ENCODE measurements at places on chromosomes 13 and 19.

DNA sequence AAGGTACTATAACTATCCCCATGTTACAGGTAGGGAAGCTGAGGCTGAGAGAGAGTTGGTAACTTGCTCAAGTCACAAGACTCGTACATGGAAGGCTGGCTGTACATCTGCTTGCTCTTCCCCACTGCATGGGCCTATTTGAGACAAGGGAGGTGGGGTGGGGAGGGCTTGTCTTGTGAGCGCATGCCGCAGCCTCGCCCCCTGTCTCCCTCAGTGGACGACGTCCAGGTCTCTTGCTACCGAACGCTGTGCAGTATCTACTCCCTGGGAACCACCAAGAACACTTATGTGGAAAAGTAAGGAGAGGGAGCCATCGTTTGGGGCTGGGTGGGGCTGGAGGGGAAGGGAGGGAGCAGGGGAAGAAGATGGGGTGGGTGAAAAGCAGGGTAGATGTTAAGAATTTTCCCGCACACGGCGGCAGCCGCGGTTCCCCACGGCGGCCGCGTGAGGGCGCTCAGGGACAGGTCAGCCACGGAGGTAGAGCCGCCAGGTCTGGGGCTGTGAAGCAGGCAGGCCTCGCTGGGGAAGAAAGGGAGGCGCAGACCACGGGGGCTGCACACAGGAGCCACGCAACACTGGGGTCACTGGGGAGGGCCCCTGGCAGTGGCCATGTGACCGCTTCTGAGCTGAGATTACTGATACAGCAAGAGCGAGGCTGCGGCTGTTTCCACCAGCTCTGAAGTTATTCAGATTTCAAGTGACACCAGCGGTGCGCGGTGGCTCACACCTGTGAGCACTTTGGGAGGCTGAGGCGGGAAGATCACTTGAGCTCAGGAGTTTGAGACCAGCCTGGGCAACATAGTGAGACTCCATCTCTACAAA is 81.5 kb downstream of the RYR1 start:
- DNase-seq, result peak; percentile 92

DNA sequence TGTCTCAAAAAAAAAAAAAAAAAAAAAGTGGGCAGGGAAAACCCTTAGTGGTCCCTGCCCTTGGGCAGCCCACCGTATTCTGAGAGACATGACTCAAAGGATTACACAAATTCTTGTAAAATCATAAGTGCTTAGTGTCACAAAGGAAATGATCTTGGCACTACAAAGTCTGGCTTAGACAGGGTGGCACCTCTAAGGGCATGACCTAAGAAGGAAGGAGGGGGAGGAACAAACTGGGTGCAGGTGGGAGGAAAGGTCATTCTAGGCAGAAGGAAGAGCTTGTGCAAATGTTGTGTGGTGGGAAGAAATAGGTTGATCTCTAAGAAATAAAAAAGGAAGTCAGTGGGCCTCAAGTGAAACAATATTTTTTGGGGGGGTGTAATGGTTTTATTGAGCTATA is 10.4 kb downstream of the PNPLA6 start:
- DNase-seq, result no peak

GRCh38 chr13:80048030-80048429 is 292.9 kb downstream of the SPRY2 start:
- DNase-seq, result no peak

DNA sequence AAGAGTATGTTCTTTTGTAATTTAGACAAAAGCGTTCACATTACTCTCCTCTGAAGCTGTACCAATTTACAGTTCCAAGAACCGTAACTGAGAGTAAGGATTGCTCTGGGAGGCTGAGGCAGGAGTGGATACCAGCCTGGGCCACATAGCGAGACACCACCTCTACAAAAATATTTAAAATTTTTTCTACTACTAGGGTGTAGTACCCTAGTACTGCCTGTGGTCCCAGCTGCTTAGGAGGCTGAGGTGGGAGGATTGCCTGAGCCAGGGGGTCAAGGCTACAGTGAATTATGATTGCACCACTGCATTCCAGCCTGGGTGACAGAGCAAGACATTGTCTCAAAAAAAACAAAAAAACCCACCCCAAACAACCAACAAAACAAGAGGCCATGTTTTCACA is 12.1 kb upstream of the CYP2A6 start:
- no peak for DNase-seq

- DNase-seq, result no peak
Measured at GRCh38 chr19:54724644-54725043, 402 bp downstream of the KIR3DL3 start.

- no peak for DNase-seq
Measured at GRCh38 chr19:53908106-53908934, 758 bp upstream of the CACNG7 start.

GRCh38 chr19:31681121-31681520 is 331.9 kb upstream of the TSHZ3 start:
- DNase-seq, result no peak

DNA sequence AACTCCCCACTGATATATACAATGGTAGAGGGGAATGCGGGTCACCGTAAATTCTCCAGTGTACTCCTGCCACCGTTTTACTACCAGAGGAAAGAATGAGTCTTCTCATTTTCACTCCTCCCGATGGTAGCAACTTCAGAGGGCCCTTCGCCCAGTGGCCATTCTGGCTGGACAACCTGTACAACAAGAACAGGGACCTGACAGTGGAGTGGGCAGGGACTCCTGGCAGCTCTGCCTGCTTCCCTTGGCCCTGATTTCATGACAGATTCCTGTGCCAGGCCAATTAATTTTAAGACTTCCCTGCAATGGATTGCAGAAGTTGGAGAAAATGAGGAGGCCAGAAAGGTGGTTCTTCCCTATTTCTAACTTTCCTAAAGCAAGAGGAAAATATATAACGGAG is 148.9 kb downstream of the GPC6 start:
- DNase-seq, result no peak

DNA sequence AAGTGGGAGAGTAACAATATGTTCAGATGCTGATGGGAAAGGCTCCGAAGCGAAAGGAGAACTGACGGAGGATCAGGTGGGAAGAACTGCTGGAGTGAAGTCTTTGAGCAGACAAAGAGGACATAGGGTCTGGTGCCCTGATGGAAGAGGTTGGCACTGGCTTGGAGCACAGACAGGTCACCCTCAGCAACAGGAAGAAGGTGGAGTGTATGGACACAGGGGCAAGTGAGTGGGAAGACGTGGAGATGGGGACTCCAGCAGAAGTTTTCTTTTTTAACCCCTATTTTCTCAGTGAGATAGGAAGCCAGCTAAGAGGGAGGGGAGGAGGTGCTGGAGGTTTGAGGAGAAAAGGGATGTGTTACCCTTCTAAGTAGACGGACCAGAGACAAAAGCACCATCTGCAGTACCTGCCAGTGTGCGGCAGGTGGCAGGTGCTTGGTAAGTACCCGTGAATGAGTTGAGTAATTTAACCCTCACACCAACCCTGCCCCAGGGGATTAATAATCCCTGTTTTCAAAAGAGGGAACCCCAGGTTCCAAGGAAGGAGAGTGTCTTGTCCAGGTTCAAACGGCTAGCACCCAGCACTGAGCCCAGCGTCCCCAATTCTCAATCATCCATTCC is 11.2 kb downstream of the HAS1 start:
- DNase-seq, result no peak

- DNase-seq, result no peak
Measured at GRCh38 chr19:49316284-49316683, 8.7 kb downstream of the SLC6A16 start.

- DNase-seq, result no peak
Measured at GRCh38 chr19:3573162-3573857, 566 bp downstream of the HMG20B start.

GRCh38 chr19:4567584-4568071 is 8.1 kb upstream of the SEMA6B start:
- DNase-seq, result peak; percentile 88

- no peak for DNase-seq
Measured at GRCh38 chr13:114268344-114269280, 12.8 kb upstream of the UPF3A start.

- DNase-seq, result no peak
Measured at GRCh38 chr13:103006641-103007426, 59.4 kb downstream of the SLC10A2 start.

DNA sequence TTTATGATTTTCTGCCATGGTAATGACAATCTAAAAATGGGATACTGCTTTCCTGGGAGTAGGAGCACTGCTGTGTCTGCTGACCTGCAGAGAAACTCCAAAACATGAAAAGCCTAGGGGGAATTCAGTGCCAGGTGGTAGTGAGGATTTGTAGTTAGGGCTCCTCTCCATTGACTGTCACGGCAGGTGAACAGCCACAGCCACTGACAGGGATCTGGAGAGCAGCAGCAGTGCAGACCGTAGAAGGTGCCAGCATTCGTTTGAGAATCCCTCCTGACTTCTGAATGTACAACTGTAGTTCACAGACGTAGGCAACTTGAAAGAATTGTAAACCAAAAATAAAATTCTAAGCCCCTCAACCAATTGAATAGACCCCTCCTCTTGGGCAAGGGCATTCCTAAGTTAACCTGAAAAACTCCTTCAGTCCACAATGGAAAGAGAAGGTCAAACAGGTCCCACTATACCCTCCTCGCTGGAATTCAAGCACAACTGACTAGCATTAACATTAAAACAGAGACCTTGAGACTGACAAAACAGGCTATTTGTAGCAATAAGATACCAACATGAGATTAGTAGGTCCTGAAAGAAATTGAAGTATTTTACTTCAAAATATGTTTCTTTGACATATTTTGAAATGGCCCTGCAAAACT is 1328.8 kb downstream of the OLFM4 start:
- no peak for DNase-seq

DNA sequence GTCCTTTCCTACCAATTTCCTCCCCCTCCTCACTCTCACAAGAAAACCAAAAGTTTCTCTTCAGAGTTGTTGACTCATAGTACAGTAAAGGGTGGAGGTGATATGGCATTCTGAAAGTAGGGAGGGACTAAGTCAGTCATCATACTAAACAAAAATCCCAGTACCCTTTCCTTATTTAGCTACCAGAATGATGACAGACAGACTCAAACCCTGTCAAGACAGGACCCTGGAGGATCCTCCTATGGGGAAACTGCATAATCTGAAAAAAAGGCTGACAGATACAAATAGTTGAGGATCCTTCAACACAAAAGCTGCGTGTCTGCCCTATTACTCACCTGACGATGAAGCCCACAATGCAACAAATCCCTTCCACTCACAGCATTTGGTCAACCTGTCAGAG is 55.5 kb downstream of the CYSLTR2 start:
- no peak for DNase-seq

GRCh38 chr19:40521276-40521675 is 54.5 kb downstream of the SPTBN4 start:
- DNase-seq, result no peak

DNA sequence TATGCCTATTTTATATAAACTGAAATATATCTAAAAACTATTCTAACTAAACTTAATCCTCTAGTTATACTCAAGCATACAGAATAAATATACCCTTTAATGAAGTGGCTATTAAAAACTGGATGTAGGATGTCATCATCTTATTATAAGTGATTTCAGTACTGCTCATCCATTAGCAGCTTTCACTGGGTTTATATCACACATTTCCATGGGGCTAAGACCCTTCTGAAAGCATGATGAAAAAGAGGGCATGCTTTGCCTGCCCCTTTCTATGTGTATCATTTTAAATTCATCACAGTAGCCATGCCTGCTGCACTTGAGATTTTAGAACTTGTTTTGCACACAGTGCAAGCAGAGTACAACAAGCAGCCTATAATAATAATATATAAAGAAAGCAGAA is 477.5 kb downstream of the SLITRK6 start:
- no peak for DNase-seq

GRCh38 chr13:41917641-41918040 is 43.3 kb downstream of the VWA8 start:
- no peak for DNase-seq

- no peak for DNase-seq
Measured at GRCh38 chr19:32241932-32242710, 103.3 kb upstream of the ZNF507 start.

DNA sequence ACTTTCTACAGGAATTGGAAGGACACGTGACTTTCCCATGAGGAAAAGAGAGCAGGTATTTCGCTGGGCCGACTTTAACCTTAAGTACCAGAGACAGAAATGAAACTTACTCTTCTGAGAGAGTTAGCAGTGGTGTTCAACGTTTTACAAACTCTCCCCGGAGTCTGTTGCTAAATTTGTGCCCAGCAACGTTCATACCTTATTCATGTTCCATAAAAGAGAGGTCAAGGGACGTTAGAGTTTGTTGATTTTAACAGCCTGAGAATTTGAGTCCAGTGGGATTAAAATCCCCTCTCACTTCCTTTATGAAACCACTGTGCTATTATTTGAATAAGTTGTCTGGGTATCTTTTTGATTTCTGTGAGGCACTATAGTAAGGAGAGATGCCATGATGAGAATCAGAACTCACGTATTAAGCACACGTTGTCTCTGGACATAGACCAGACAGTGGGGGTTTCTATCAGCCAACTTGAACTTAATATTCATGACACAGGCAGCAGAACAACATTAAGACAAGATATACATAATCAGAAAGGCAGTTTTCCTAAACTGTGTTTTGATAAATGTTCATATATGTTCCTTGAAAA is 33.4 kb downstream of the SPRY2 start:
- DNase-seq, result no peak

DNA sequence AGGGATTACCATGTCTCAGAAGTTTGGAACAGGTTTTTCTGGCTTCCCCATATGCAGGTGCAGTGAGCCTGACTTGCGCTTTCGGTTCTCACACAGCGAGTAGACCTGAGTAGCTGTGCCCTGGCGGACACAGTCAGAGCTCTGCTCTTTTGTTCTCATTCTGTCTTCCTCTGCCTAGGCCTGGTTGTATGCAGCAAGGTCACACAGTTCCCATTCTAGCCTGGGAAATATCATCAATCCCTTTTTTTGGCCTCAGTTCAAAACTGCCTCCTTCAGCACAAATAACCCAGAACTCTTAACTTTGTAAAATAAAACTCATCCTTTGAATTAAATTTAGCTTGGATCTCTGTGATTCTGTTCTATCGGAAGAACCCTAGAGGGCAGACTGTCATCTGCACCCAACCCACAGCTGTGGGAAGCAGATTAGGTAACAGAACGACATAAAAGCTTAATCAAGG is 10.2 kb downstream of the OXGR1 start:
- no peak for DNase-seq

DNA sequence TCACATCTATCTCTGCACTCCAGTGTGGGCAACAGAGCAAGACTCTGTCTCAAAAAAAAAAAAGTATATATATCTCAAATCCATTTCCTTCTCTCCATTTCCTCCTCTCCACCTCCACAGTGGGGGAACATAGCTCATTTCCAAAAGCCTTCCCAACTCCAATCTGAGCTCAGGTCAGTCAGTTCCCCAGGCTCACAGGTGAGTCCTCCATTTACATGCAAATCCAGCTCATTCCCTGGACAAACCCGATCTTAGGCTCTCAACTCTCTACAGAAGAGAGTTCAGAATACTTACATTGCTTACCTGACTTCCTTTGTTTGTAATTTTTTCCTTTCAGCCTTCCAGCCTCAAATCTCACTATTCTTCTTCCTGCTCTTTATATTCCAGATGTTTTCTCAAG is 518.3 kb downstream of the GPC6 start:
- DNase-seq, result no peak

Measured in left lung (tissue), 14 donors.